ENCODE measurements at places on chromosomes 12 and 14. TPM values are rescaled to one million over a fixed set of nuclear protein-coding genes. Genes with fewer than 3 reads are reported as not detected.
A peak's percentile ranks its signal among the peaks of the same experiment; 100 is the strongest.

KCNC2 gene
- not detected for total RNA-seq

LUM gene
- total RNA-seq = 29.6 TPM

ABCC9 gene
- 61.8 TPM for total RNA-seq

TAS2R20 gene
- total RNA-seq = 1.8 TPM

SLC25A47 gene
- total RNA-seq = not detected

TC2N gene
- 35.4 TPM for total RNA-seq

TCL1B gene
- total RNA-seq = not detected

FAM186B gene
- not detected for total RNA-seq

DNA sequence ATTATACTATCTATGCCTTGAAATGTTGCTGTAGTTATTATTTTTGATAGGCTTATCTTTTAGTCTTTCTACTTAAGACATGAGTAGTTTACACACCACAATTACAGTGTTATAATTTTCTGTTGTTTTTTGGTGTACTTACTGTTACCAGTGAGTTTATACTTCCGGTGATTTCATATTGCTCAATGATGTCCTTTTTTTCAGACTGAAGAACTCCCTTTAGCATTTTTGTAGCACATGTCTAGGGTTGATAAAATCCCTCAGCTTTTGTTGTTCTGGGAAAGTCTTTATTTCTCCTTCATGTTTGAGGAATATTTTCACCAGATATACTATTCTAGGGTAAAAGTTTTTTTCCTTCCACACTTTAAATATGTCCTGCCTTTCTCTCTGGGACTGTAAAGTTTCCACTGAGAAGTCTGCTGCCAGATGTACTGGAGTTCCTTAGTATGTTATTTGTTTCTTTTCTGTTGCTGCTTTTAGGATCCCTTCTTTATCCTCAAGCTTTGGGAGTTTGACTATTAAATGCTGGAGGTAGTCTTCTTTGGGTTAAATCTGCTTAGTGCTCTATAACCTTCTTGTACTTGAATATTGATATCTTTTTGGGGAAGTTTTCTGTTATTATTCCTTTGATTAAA is 41.5 kb upstream of the FERMT2 start:
- no peak for ATAC-seq

- ATAC-seq = no peak
Measured at GRCh38 chr14:67400434-67400833, 11.5 kb downstream of the PLEK2 start.

- ATAC-seq = no peak
Measured at GRCh38 chr12:46763230-46763629, 62.6 kb downstream of the SLC38A4 start.

DNA sequence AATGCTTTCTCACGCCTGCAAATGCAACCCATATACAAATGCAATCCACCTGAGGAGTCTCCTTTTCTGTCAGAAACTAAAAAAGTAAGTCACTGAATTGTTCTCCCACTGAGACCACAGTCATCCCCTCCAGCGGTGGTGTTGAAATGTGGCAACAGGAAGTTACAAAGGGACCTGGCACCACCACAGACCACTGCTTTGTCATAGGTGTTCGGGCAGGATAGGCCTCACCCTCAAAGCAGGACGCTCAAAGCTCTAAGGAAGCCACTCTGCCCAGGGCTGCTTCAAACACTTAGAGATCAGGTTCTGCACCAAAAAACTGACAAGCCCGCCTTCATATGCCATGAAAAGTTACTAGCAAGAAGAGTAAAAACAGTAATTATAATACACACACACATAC is 11.3 kb downstream of the PHLDA1 start:
- ATAC-seq = peak; percentile 51

- ATAC-seq = no peak
Measured at GRCh38 chr14:55138091-55138490, 9.0 kb downstream of the LGALS3 start.

GRCh38 chr12:9509464-9510161 is 98.1 kb downstream of the KLRB1 start:
- no peak for ATAC-seq

DNA sequence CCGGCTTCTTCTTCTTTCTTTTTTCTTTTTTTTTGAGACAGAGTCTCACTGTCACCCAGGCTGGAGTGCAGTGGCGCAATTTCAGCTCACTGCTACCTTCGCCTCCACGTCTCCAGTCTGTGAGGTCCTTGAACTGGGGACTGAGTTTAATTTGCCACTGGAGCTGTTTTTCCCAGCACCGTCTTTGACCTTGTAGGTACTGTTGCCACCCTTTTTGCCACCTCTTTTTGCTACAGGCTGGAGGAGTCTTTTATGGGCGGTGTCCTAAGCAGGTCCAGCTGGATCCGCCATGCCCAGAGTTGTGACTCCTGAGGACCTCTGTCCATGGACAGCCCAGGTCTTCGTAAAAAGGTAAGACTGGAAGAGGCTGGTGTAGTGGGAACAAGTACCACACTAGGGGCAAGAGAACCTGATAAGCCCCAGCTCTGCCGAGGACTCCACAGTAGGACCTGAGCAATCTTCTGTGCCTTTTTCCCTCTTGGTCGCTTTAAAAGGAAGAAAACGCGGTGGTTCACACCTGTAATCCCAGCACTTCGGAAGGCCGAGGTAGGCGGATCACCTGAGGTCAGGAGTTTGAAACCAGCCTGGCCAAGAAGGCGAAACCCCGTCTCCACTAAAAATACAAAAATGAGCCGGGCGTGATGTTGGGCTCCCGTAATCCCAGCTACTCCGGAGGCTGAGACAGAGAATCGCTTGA is 946 bp downstream of the RNU4-2 start:
- no peak for ATAC-seq

DNA sequence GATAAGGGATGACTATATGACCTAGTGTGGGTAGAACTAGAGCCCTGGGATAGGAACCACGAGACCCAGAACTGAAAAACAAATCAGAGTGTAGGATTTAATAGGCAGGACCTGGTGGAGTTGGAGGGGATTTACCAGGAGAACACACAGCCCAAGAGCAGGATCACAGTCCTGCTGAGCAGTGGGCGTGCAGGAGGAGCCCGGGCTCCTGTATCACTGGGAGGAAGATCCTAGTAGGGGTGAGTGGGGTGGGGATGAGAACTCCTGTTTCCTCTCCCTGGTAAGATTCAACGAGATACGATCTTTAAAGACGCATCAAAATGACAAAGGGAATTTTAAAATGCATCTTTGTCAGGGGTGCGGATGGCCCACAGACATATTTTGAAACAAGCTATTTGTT is 220.1 kb downstream of the GALC start:
- no peak for ATAC-seq

GRCh38 chr12:131012279-131013069 is 58.8 kb downstream of the ADGRD1 start:
- ATAC-seq = no peak

DNA sequence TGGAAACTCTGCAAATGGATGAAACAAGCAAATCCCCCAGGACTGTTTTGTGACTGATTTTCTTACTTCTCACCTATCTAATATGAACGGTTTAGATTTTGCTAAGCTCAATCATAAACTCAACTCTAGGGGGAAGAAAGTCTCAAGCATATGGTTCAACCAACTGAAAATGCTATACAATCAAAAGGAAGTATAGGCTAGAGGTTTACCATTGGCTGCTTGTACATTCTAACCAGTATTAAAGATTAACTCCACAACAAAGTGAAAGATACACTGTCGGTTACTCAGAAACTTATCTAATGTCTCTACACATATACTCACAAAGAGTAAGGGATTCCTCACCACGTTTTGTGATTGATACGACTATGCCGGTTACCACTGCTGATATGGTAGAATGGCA is 281.8 kb upstream of the SOX5 start:
- ATAC-seq = no peak

GRCh38 chr12:21505888-21506287 is 4.3 kb downstream of the GOLT1B start:
- ATAC-seq = no peak

GRCh38 chr12:114904254-114905003 is 220.5 kb upstream of the TBX3 start:
- no peak for ATAC-seq

GRCh38 chr14:65222440-65222858 is 120.1 kb upstream of the MAX start:
- ATAC-seq = no peak
